Activated CD8-positive, alpha-beta memory T cell treated with anti-CD3 and anti-CD28 coated beads for 48 hours (primary cell): ENCODE measurements at places on chromosomes 6 and 20.

DNA sequence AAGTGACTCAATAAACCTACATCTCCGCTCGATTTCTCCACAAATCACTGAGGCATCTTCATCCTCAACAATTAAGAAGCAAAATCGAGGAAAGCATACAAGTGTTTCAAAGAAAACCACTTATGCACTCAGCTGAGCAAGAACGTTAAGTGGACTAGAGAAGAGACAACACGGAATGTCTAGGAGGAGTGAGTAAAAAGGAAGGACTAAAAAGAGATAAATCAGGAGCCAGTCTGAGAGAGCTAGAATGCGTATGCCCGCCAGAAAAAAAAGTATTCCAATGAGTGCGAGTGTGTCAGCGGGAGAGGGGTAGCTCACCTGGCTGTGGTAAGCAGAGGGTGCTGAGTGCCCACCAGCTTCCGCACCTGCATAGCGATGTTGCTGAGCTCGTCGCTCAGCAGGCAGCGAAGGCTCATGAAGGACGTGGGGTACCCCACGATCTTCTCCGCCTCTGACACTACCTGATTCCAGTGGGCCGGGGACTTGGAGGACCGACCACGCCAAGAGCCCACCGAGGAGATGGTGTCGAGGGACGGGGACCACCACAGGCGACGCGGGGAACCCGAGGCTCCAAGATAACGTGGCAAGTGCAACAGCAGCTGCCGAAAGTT, 587 bp downstream of the PDSS2 start:
- DNase-seq, result no peak

GRCh38 chr20:56428881-56429280, 16.8 kb downstream of the CASS4 start:
- DNase-seq, result no peak

GRCh38 chr6:93735099-93735498, 315.7 kb upstream of the EPHA7 start:
- no peak for DNase-seq

DNA sequence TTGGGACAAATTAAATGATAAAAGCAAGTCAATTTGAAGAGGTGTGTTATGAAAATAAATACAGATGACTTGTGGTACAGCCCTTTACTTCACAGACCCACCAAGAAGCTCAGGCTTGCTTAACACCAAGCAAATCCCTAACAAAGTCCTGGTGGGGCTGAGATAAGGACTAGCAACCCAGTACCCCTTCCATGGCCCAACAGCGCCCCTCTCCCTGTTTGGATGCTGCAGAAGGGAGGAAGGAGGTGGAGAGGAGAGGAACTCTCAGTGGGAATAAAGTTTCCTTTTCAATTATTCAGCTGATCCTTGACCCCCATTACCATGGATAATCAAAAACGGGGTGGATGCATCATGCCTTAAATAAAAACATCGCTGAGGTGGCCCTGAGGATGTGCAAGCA, 4.5 kb upstream of the ZNF831 start:
- DNase-seq, result no peak

DNA sequence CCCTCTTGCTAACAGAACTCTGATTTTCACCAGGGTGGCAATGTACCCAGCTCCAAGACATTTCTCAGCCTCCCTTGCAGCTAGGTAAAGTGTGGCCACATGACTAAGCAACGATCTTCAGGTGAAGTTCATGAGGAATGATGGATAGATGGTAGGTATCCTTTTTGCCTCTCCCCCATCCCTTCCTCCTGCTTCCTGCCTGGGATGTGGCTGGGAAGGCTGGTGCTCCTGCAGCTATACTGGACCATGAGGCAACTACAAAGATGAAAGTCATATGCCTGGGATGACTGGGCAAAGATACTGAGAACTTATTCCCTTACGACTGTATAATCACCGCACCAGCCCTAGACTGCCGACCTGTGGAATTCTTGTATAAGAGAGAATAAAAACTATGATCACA, 13.4 kb downstream of the ZNF335 start:
- DNase-seq, result no peak

GRCh38 chr20:3739054-3739925, 6.8 kb downstream of the HSPA12B start:
- DNase-seq, result no peak

DNA sequence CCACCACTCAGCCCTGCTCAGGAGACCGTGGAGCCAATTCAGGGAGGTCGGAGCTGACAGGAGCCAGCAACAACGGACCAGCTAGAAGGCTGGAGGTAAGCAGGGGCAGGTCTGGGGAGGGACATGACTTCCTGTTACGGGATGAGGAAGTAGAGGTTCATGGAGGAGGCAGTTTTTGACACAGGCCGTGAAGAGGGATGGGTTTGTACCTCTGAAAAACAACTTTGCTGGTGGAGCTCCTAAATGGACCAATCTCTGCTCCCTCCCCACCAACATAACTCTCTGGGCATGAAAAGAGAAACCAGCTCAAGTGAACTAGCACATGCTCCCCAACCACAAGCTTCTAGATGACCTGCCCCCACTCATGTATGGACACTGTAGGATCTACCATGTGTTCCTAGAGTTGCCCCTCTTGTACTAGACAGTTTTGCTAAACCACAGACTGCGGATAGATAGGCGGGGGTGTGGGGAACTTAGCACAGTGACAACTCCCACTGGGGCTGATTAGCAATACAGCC, 31.4 kb downstream of the RALGAPA2 start:
- DNase-seq, result no peak

DNA sequence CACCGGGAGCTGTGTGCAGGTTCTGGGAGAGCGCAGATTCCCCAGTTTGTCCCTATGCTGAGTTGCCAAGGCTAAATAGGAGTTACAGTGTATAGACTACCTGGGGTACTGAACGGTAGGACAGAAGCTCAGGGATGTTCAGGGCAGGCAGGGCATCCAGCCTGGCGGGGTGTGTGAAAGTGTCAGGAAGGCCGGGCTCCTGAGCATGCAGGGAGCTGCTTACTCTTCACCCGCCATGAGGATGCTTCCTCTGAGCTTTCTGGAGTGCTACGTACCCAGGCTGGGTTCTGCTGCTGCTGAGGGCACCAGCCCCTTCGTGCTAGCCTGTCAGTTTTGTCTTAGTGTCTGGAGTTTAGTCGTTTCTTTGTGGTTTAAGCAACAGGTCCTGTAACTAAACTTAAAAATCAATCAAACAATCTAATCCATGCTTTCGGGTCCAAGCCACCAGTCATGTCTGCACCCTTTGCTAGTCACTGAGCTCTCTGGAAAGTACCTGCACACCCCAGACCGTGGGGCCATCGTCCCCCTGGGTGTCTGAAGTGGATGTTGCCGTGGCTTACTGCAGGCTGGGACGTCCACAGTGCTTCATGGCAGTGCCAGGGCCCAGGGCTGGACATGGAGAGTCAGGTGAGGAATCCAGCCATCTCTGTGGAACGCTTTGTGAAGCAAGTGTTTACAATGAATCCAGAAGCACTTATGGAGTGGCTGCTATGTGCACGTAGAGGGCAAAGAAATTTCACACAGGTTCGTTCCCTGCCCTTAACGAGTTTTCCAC, 220.3 kb upstream of the SNX9 start:
- no peak for DNase-seq

- DNase-seq, result no peak
Observed at GRCh38 chr6:125586074-125586473, 163.4 kb upstream of the HEY2 start.

DNA sequence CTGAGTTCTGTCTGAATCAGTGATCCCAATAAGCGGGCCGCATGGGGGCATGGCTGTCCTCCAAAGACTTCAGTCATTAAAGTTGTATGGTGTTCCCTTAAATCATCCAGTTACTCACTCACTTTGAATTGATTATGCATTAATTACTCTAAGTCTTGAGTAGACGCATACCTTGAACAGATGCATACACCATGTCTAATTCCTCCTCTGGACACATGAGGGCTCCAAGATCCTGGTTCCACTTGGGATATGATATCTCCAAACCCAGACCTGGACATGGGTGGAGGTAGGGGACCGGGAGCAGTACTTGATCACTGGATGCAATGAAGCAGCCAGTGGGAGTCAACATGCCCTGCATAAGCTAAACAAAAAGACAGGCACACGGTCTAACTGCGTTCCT, 204.5 kb downstream of the FNDC1 start:
- no peak for DNase-seq

- no peak for DNase-seq
Observed at GRCh38 chr6:9520417-9521151, 894.3 kb downstream of the TFAP2A start.

GRCh38 chr6:91667596-91667995, 1080.7 kb upstream of the MAP3K7 start:
- DNase-seq, result no peak

GRCh38 chr6:144434308-144434990, 149.3 kb downstream of the UTRN start:
- DNase-seq, result no peak

DNA sequence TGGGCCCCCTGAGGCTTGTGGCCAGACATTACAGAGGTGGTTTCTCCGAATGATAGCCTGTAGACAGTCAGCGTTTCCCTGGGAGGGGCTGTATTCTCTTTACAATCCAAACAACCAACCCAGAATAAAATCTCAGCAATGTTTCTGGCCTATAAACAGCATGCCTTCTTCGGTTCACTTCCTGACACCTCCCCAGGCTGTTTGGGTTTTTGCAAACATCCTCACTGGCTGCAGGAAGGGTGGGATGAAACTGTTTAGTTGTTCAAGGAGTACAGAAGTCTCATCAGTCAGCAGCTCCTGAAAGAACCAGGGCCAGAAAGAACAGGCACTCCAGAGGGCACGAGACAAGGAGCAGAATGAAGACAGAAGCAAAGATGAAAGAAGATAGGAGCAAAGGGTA, 350.0 kb downstream of the QKI start:
- DNase-seq, result no peak

GRCh38 chr6:128240024-128240428, 280.4 kb downstream of the PTPRK start:
- no peak for DNase-seq

- no peak for DNase-seq
Observed at GRCh38 chr20:44241796-44242195, 5.3 kb upstream of the GDAP1L1 start.

DNA sequence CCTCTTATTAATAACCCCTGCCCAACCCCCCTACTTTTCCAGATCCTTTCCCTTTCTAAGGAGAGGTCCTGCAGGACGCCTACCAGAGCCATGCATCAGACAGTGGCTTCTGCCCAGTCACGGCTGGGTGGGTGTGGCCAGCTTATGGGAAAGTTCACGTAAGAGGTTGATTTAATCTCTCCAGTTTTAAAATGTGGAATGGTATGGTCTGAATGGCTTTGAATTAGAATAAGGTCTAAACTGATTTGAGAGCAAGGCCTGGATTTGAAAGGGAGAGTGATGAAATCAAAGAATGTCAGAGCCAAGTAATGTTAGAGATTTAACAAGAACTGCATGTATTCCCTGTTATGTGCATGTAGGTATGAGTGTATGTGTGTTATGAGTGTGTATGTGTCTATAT, 275.7 kb downstream of the PAX1 start:
- DNase-seq, result no peak

- DNase-seq, result no peak
Observed at GRCh38 chr6:156146891-156147290, 630.3 kb upstream of the ARID1B start.

GRCh38 chr20:43571771-43572170, 12.9 kb downstream of the SGK2 start:
- DNase-seq, result no peak

GRCh38 chr6:142542704-142543233, 241.0 kb downstream of the ADGRG6 start:
- no peak for DNase-seq

GRCh38 chr6:24149296-24149695, 23.3 kb downstream of the NRSN1 start:
- DNase-seq, result no peak

DNA sequence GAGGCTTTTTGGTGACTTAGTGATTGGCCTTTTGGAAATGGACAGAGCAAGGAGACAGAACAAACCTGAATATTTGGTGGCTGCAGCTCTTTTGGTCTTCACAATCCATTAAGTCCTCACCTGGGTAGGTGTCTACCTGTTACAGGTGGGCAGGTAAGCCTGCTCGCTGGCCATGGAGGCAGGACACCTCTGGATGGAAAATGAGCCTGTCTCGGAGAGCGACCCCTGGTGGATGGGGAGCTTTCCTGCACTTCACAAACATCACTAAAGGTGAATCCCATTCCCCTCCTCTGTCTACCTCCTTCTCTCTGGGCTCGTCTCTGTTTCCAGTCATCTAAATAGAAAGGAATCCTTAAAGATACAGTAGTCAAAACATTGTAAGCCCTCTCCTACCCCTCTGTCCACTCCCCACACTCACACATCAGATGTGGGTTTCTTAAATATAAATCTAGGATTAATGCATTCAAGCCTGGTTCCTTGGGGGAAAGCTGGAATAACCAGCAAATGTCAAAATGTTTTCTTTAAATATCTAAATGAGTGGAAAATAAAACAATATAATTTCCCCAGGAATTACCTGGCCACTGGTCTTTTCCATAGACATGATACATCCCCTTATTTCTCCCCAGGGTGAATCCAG, 304.9 kb downstream of the CDH26 start:
- no peak for DNase-seq

- no peak for DNase-seq
Observed at GRCh38 chr6:93842178-93842577, 422.8 kb upstream of the EPHA7 start.

GRCh38 chr6:23663652-23664051, 462.4 kb upstream of the NRSN1 start:
- no peak for DNase-seq

DNA sequence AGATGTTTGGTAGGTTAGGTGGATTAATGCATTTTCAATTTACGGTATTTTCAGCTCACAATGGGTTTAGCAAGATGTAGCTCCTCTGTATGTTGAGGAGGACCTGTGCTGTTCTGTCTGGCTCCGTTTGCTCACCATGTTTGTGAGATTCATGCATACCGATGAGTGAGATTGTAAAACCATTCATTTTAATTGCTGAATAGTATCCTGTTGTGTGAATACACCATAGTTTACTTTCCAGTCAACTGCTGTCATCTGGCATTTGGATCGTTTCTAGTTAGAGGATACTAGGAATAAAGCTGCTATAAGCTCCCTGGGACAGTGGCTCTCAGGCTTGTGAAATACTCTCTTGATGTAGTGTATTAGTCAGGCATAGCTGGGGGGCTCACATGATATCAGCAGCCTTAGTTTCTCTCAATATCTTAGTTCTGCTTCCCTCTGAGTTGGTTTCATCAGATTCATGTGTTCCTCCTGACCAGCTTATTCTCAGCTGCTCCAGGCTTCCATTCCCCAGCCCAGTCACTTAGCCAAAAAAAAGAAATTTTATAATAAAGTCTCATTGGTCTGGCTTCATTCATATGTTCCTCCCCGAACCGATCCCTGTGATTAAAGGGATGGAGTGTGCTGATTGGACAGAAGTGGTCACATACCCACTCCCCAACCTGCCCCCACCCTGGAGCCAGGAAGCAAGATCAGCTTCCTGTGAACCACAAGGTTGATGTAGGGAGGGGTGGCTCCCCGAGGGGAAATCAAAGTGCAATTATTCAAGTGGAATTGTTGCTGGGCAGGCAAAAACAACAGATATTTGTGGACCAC, 10.9 kb upstream of the B4GALT5 start:
- no peak for DNase-seq
